ENCODE measurements at places on chromosomes 1 and 21.

DNA sequence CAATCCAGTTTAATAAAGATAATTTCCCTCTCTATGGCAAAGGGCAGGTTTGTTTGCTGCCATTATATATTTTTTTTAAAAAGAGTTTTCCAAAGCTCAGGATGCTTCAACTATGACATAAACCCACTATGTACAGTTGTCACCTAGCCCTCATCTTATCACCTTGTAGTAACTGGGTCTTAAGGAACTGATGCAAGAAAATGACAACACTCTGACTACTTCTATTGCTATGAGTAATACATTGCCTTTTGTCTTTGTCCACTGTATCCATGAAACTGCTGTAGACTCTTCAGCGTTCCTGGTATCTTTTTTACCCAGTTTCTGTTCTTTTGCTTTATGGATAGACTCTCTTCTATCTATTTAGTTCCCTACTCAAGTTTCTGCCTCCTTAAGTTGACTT lies 586.5 kb downstream of the NEGR1 start:
- DNase-seq: no peak

DNA sequence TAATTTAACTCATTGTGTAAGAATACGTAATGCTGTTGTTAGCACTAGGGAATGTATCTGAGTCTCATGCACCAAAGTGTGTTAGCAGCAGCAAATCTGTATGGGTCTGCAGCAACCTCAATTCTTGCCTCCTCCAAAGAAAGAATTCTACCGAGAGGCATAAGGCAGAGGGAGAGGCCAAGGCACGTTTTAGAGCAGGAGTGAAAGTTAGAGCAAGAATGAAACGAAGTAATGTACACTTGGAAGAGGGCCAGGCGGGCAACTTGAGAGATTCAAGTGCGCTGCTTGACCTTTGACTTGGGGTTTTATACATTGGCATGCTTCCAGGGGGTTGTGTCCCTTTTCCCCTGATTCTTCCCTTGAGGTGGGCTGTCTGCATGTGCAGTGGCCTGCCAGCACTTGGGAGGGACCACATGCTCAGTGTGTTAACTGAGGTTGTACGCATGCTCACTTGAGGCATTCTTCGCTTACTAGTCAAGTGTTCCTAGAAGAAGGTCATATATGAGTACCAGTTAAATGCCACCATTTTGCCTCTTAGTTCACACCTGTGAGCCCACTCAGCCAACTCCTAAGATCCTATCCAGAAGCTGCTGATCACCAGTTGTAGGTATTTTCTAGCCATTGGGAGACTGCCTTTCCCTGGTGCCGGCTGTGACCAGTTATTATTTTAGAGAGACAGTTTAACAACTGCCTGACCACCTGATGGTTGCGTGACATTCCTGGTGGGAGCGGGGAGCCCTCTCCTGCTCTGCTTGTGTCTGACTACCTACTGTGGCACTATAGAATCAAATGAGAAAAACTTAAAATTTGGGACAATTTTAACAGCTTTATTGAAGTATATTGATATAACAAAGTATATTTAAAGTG lies 2.7 kb upstream of the CNN3 start:
- DNase-seq: no peak

DNA sequence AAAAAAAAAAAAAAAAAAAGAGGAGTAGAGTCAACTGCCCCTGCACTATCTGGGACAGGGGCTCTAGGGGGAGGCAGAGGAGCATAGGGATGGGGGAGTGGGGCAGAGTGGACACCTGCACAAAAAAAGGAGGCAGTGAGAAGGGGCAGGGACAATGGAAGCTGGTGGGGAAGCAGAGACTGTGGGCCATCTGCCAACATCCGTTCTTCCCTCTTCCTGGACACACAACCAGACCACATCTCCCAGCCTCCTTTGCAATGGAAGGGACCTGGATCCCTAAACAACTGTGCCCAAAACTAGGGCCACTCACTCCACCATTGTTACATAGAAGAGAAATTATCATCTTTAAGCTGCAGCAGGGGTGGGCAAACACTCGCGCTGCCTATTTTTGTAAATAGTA lies 38.4 kb downstream of the NEK2 start:
- no peak for DNase-seq

DNA sequence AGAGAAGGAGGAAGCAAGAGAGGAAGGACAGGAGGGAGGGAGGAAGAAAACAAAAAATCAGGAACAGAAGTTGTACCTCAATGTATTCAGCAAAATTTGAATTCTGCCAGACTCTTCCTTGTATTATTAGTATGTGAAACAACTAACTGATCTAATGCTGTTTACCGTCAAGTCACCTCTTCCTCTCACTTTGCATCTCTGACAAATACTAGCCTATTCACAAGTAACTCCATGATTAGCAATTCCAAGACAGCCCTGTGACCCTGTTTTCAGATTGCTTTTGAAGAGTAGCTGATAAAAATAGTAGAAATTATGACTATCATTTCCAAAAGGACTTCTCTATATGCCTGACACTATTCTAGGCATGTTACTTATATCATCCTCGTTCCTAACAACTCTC lies 445.4 kb downstream of the NEGR1 start:
- DNase-seq: no peak

DNA sequence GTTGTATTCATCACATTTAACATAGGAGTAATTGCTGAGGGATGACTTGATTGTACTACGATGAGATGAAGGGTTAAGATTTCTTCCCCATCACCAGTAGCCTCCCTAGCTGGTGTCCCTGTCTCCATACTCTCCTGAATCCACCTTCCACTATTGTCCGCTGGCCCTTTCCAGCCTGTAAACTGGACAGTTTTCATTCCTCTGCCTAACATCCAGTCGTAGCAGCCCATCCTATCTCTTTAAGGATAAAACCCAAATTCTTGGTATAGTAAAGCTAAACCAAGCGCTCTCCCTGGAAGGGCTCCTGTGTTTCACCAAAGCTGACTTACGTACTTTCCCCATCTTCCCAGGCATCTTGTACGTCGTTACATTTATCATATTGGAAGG lies 670 bp downstream of the COX20 start:
- DNase-seq: peak; percentile 60

- no peak for DNase-seq
Measured at GRCh38 chr1:18951818-18952391, 4.6 kb downstream of the IFFO2 start.

DNA sequence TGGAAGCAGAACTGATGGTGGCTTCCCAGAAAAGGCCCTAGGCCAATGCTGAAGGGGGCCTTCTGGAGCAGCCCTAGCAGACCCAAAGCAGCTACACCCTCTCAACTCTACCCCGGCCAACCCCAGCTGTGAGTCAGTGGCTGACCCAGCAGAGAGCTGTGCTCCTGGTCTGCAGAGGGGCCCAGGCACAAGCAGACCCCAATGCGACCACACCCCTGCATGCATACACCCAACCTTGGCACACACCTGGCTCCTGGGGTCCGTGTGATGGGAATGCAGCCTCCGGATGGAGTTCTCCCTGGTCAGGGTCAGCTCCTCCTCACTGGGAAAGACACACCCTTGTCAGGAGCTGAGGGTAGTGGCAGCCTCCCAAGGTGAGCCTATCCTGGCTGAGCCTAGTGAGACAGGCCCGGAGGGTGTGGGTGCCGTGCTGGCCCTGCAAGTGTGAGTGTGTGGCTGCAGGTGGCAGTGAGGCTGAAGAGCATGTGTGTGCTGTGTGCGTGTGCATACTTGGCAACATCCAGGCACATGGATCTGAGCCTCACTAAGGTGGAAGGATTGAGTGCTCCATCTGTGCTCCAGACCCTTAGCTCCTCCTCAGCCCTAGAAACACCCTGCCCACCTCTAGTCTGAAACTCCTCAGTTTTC lies 3.9 kb upstream of the ARHGAP30 start:
- DNase-seq: no peak

GRCh38 chr1:110542725-110543124 lies 23.8 kb upstream of the KCNA10 start:
- DNase-seq: peak; percentile 2

DNA sequence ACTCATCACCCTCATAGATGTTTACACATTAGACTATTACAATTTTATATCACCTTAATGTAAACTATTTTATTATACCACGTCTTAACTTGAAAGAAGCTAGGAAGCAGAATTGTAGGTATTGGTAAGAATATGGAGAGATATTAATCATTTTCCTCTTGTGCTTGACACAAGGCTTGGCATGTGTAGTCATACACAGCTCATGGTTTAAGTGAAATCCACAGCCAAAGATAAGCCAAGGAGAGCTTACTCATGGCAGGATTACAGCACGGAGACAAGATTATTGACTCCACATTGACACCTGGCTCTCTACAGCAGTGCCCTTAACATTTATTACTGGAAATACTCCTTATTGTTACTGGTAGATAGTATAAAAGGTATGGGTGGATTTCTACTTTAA lies 68.4 kb upstream of the ADGRL4 start:
- DNase-seq: no peak

- DNase-seq: peak; percentile 66
Measured at GRCh38 chr1:248752161-248753028, 3.2 kb downstream of the LYPD8 start.

- no peak for DNase-seq
Measured at GRCh38 chr1:227905573-227906487, 41.9 kb downstream of the WNT9A start.

DNA sequence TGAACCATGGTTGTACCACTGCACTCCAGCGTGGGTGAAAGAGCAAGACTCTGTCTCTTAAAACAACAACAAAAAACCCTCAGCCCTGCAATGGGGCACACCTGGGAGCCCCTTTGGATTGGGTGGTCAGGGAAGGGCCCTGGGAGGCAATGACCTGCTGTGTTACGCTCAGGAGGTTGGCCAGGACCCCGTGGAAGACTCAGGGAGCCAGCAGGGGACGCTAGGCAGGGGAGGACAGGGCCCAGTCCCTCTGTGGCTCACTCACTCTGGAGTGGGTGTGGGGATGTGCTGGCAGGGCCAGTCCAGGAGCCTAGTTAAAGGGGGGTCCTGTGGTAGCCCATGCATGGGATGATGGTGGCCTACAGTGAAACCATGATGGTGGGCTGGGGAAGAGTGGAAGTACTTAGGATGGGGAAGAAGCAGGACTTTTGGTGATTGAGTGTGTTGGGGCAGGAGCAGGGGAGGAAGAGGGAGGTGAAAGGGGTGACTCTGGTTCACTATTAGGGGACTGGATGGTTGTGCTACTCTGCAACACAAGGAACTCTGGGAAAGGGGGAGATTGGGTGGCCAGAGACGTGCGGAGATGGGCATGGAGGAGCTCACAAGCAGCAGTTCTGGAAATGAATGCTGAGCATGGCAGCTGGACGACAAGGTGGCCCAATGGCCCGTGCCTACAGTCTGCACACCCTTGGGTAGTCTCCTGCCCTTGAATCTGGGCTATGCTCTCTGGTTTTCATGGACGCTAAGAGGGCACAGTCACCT lies 56.3 kb upstream of the FAM20B start:
- DNase-seq: no peak

DNA sequence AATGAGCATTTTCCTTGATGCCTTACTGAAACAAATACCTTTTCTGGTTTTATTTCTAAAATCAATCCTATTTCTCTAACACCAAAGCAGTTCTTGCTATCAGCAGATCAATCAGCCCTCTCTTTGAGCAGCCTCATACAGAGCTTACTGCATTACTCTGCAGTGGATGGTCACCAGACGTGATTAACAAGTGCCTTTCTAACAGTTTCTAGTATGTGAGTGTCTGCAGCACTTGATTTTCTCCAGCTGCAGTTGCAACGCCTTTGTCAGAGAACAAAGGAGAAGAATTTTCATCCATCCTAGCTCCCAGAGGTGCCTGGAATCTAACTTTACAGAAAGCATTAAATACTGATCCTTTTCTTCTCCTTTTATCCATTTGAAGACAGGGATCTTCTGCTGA lies 177.3 kb upstream of the SGIP1 start:
- no peak for DNase-seq

DNA sequence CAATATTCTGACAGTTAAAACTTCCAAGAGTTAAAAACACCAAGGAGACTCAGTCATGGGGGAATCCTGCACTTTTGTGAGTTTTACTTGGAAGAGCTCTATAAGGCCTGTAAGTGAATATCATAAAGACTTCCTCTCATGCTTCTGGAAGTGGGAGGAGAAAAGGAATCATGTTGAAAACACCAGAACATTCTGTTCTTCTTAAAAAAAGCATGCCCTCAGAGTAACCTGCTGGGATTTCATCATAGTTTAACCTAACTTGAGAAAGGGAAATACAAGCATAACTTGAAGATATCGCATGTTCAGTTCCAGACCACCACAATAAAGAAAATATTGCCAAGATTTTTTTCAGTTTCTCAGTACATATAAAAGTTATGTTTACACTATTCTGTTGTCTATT lies 51.9 kb downstream of the COL11A1 start:
- no peak for DNase-seq
